HFFc6 (cell line): ENCODE measurements at places on chromosomes 2 and 18. TPM values are rescaled to one million over a fixed set of nuclear protein-coding genes. Genes with fewer than 3 reads are reported as not detected.

DNA sequence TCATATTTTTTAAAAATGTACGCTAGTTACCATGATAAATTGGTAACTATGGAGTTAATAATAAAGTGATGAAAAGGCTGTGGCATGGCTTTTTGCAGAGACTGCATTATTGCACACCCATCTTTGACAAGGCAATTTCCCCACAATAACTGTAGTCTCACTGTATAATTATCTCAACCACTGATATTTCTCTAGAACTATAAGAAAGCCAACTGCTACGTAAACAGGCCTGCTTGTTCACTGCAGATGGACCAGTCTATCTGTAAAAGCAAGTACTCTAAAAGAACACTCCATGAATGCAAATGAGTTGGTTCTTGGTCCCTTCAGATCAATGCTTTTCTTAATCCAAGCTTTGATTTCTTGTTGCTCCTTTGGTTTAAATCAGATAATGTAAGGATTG, 218.7 kb downstream of the RBM43 start:
- no peak for DNase-seq
- no peaks in the 10 kb centered on the region for H3K36me3 ChIP-seq
- H3K27me3 ChIP-seq, result no peaks in the 10 kb centered on the region; the same call in none of the 2 replicates
- H3K27ac ChIP-seq, result no peak overlapping the region

DNA sequence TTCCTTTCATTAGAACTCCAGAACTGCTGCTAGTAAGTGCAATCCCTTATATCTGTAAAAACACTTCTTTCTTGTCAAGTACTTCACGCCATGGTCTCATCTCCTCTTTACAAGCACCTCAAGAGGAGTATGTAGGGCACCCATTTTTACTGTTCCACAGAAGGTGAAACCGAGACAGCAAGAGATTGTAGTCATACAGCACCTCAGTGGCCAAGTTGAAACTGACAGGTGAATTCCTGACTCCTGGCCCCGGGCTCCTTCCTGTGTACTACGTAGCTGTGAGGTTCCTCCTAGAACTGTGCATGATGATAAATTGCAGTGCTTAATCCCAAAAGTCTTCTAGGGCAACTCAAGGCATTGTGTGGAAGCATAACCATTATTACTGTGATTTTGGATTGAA, 131.5 kb upstream of the MEIS1 start:
- H3K27me3 ChIP-seq, result peaks cover 4% of the 10 kb centered on the region
- no peaks in the 10 kb centered on the region for H3K4me1 ChIP-seq
- DNase-seq, result no peak

The DNAH6 gene
- total RNA-seq, result 0.05 to 0.11 TPM in 2 of 3 replicates, not detected in the other

The ANKRD30B gene
- total RNA-seq, result not detected in 3 replicates

The CNTNAP5 gene
- not detected in 3 replicates for total RNA-seq
